ENCODE measurements at places on chromosomes 6 and 20. TPM values are rescaled to one million over a fixed set of nuclear protein-coding genes. Genes with fewer than 3 reads are reported as not detected.
A peak's percentile ranks its signal among the peaks of the same experiment; 100 is the strongest.

Gene PLA2G7
- not detected for polyA plus RNA-seq

Gene ARFGAP1
- 77.0 TPM for polyA plus RNA-seq

Gene CDC5L
- 6.0 TPM for polyA plus RNA-seq

Gene MCCD1
- not detected for polyA plus RNA-seq

- DNase-seq: no peak
These were observed 137.4 kb upstream of the SLC22A23 start for GRCh38 chr6:3594201-3594600.

- peak; percentile 55 for DNase-seq
These were observed 25.7 kb downstream of the TTI1 start for GRCh38 chr20:38007526-38007925.

DNA sequence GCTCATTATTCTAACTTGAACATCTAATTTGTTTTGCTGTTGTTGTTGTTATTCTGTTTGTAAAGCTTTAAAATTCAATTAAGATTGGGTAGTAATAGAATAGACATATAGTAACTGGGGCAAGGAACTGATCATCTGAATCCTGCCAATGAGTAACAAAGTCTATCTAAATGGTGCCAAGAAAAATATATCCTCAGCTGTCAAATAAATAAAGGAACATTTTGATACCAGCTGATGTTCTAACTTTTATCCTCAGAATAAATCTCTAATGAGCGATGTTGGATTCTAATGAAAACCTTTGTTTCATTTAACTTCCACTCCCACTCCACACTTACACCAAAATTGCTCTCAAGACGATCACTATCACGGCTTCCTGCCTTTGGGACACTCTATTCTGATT lies 210.9 kb downstream of the TINAG start:
- DNase-seq: no peak

- no peak for DNase-seq
These were observed 995.3 kb upstream of the FLRT3 start for GRCh38 chr20:15332711-15333160.

GRCh38 chr6:40163924-40164323 lies 229.7 kb upstream of the MOCS1 start:
- DNase-seq: no peak

DNA sequence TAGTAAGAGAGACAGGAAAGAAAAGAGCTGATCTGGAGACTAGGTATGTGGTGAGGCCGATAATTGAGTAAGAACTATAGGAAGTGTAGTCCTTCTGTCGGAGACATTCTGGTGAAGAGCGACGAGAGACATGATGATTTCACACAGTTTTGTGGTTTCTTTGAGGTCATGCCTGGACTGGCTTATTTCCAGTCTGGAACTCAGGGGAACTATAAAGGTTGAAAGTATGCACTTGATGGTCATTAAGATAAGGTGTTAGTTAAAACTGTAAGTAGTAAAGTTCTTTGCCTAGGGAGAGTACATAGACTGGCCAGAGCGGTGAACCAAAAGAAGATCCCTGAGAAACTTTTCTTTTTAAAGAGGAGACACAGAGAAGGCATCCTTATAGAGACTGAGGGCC lies 68.8 kb downstream of the RFX6 start:
- DNase-seq: no peak

DNA sequence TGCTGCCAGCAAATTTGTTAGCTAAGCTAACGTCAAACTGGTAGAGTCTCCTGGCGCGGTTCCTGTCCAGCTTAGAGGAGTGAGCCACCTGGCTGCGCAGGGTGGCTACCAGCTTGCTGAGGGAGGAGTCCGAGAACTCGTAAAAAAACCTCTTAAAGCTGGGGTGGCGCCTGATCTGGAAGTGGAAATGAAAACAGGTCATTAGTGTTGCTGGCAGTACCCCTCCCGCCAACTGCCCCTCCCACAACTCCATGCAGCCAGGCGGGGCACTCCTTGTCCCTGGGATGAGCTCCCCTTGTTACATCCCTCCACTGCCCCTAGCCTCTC lies 17.3 kb downstream of the BNIP5 start:
- no peak for DNase-seq

DNA sequence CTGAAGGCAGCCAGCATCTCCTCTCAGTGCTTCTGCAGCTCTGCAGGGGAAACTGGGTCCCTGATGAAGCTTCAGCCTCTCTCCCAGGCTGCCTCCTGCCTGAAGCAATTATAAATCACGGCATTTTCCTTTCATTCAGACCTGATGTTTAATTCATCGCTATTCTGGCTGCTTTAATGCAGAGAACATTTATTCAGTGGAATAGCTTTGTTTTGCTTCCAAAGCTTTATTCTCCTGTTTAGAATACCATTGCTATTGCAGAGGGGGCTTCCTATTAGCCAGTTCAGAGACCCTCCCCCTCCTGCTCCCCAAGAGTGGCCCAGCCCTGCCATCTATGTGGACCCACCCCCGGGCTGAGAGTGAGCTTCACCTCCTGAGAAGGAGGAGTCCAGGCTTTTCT lies 255.6 kb downstream of the LRFN2 start:
- no peak for DNase-seq

GRCh38 chr20:38969708-38970107 lies 7.6 kb downstream of the DHX35 start:
- DNase-seq: no peak

- no peak for DNase-seq
These were observed 86.6 kb downstream of the SMOC2 start for GRCh38 chr6:168527451-168528210.

DNA sequence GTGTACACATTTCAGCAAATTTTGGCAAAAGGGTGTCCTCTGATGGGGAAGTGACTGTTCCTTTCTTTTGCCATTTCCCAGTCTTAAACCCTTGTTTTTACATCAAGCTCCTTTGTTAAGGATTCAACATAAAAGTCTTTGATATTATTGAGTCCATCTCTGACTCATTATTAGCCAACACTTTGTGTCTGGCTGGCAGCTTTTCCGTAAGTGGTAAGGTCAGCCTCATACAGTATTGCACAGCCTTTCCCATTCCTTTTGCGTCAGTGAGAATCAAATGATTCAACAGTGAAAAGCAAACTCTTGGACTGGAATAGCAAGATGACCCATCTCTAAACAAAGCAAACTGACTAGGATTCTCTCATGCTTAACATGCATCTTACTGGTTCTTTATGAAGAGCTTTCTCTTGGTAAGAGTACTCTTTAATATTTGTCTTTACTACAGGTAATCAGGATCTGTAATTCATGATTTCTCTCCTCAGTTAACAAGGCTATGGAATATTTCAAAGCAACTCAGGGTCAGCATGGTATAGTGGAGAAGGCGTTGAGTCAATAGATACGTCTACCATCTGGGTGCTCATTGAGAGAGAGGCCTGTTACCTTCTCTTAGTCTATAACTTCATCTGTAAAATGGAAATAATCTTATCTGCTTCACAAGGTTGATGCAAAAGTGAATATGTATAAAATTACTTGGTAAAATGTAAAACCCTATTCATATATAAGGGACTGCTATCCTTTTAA lies 183.6 kb downstream of the PRL start:
- DNase-seq: no peak

GRCh38 chr6:101633081-101633480 lies 239.6 kb downstream of the GRIK2 start:
- no peak for DNase-seq

Data from SK-N-SH (cell line).